DND-41 (cell line): ENCODE measurements at places on chromosomes 6 and 20.

- DNase-seq: peak; percentile 94
Measured at GRCh38 chr6:4135665-4136353, 434 bp upstream of the ECI2 start.

DNA sequence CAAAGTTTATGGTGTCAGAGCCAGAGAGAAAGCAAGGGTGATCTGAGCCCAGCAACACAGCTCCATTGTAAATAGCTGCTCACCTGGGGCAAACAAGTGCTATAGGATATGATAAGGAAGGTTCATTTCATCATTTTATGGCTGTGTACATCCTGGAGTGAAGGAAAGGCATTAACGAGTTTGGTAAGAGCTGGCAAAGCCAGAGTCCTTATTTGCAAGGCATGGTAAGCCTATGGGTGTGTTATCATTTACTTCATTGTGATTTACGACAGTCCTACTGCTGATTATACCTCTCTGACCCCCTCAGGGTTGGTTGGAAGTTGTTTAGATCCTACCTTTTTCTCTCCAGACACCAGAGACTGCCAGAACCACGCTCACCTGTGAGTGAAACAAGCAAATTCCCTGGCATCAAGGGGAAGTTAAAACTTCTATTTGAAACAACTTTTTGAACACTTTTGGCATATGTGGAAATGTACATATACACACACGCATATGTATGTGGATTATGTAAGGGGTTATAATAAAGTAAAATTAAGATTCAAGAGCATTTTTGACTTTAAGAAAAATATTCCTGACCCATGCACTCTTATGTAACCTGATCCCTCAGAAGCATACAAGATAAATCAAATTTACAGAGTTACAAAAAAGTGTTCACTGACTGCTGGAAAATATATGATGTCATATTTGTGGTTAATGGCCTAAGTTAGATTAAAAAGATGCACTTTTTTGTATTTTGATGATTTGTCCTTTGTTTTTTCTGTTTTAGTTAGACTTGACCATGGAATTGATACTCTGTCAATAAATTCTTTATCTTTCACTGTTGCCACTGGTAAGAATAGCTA is 40.4 kb upstream of the EDN1 start:
- no peak for DNase-seq

DNA sequence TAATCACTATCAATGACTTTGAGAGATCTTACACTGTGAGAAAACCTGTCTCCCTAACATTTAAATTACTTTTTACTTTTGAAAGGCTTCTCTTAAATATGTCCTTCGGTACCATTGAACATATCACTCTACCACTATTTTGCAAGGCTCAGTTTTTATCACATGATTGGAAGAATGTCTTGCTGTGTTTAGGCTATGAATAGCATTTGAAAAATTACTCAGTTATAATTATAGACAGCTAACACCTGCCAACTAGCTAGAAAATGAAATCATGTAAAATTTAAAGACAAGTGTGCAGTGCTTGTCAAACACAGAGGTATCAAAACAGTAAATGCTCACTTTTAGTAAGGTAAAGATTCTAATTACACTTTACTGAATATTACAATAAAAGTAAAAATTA is 11.0 kb downstream of the SESN1 start:
- DNase-seq: no peak

DNA sequence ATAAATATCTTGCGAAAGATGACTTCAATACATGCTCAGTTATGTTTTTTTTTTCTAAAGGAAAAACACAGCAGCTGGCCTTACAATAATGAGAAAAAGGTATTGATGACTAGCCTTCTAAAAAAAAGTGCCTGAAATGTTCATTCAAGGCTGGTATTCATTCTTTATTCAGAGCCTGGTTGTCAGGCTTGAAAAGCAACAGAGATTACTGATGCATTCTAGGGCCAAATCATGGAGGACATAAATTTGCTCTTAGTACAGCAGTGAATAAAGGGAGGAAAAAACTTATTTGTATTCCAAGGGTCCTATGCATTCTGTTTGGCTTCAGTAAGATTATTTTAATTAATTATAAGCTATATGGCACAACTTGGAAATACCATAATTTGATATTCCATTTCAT is 83.5 kb downstream of the WASF1 start:
- DNase-seq: no peak

DNA sequence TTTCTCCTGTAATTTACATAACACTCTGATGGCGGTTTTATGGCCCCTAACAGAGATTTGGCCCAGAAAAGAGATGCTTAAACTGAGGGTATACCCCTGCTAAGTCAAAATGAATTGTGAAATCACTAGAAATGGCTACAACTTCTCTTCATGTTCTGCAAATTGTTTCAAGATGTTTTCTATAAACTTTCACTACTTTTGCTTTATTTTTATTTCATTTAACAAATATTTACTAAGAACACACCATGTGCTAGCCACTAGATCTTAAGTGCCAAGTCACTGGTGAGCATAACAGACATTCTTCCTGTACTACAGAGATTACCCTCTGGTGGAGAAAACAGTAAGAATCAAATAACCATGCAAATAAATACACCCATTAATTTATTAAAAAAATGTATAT is 87.6 kb downstream of the KCNQ5 start:
- no peak for DNase-seq

DNA sequence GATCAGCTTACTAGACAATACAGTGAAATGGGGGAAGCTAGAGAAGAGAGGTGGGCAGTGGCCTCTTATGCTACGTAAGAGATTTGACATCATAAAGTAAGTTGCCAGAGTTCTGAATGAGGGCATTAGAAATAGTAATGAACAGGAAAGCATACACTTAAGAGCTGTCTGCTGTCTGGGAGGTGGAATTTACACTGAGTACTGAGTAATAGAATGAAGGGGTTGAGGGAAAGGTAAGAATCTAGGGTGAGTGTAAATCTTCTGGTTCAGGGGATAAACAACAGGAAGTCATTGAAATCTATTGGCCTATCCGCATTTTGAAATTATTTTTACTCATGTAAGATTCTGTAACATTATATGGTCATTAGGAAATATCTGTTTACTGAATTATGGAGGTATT is 35.8 kb downstream of the HLA-DMB start:
- DNase-seq: no peak

DNA sequence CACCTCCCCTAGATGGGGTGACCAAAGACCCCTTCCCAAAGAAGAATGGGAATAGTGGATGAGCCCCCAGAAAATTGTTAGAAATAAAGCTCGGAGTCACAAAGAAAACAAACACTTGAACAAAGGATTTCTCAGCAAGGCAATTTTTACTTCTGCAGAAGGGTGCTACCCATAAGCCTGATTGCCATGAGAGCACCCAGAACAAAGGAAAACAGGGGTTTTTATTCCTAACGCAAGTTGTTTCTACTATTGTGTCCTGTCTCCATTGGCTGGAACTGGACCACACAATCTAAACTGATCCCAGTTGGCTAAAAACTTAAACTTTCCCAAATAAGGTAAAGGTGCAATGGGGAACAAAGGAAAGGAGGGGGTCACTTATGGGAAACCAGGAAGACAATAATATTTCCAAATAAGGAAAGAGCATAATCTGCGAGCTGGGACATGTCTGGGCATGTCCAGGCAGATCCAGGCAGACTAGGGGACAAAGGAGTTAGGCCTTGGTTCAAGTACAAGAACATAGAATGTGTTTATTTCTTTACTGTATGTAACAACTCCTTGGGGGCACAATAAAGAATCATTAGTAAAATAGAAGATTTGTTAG is 20.0 kb downstream of the HLA-B start:
- DNase-seq: no peak

GRCh38 chr20:21134883-21135493 is 9.1 kb downstream of the KIZ start:
- no peak for DNase-seq

- DNase-seq: no peak
Measured at GRCh38 chr6:12869816-12870432, 153.4 kb downstream of the PHACTR1 start.
